IPS-NIHi11 (cell line): ENCODE measurements at places on chromosomes 16 and 17.

GRCh38 chr16:2956579-2956956, 7.5 kb upstream of the KREMEN2 start:
- no peak for DNase-seq

DNA sequence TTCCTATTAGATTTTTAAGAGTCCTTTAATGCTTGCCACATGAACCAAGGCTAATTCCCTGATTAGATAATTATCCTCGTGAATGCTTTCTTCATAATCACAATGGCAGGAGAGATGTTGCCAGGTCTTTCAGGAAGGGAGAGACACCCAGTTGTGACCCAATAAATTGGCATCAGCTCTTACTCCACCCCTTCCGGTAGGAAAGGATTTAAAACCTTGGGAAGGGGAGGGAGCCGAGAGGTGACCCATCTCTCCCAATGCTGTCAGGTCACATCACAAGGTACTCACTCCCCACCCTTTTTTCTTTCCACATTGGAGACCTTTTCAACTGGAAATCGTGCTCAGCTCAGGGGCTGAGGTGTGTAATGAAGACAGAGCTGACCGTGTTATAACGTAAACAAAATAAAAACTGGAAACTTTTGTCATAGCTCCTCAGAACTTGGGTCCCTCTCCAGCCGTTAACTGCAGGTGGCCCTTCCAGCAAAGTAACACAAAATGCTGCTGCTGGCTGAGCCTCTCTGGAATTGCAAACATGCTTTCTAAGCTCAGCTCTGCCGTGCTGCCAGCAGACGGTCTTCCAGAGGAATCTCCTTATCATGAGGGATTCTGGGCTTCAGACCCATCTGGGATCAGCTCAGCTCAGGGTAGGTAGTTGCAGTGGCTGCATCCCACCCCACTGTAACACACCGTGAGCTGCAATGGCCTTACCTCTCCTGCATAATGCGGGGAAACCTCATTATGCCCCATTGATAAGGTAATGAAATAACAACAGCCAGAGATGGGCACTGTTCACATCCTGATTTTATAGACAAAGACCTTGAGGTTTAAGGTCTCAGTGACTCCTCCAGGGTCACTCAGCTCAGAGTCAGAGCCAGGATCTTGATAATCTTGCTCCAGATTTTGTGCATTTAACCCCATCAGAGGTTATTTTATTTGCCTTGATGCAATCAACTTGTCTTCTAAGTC, 15.6 kb downstream of the TMEM100 start:
- DNase-seq: no peak

DNA sequence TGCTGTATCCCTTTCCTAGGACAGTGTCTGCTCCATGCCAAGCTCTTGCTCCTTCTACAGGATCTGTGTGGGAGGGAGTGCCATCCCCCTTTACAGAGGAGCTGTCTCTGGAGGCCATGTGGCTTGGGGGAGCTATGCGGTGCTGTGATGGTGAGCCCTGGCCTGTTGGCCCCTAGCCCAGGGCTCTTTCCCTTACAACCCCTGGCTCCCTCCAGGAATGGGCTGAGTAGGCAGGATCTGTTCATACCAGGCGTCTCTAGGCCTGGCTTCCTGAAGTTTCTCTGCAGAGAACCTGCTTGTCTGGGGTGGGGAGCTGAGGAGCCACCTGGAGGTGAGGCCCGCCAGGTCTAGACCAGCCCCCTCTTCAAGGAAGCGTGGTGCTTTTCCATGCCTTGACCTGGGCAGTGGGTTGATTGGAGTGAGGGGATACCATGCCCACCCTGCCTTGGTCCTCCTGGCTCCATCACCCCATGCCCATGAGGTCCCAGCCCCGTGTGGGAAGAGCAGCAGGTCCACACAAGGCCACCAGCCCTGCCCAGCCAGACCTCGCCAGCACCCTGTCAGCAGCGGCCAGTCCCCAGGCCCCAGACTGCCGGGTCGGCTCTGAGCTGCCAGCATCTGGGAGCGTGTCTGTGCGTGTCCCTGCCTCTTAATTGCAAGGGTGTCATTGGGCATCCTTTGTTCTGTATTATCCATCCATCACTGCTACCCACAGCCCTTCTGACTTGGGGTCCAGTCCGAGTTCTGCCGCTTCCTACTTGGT, 14.7 kb downstream of the LLGL2 start:
- DNase-seq: peak; percentile 14

- no peak for DNase-seq
These were observed 100.2 kb upstream of the SDK2 start for GRCh38 chr17:73744411-73744810.

DNA sequence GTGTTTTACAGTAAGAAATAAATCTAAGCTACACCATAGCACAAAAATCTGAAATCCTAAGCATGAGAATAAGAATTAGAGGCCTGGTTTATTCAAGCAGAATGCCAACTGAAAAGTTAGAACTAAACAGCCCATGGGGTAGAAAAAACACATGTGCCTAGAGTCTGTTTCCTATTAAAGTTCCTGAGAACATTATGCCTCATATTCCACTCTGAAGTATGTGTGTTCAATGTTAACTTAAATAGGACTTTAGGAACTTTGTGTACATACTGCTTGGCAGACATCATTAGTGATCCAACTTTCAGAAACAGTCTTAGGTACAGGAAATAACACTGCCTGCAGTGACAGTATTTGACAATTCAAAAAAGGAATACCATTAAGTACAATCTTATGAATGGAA, 18.2 kb downstream of the HEATR6 start:
- DNase-seq: no peak

- no peak for DNase-seq
These were observed 177.4 kb downstream of the FTO start for GRCh38 chr16:53881371-53881770.

GRCh38 chr17:78873519-78874340, 29.3 kb downstream of the CEP295NL start:
- no peak for DNase-seq

- DNase-seq: no peak
These were observed 71.5 kb downstream of the WWP2 start for GRCh38 chr16:69833357-69834282.

GRCh38 chr16:69318911-69319289, 7.8 kb downstream of the VPS4A start:
- no peak for DNase-seq

GRCh38 chr17:82458885-82459424, 414 bp downstream of the NARF start:
- peak; percentile 48 for DNase-seq

DNA sequence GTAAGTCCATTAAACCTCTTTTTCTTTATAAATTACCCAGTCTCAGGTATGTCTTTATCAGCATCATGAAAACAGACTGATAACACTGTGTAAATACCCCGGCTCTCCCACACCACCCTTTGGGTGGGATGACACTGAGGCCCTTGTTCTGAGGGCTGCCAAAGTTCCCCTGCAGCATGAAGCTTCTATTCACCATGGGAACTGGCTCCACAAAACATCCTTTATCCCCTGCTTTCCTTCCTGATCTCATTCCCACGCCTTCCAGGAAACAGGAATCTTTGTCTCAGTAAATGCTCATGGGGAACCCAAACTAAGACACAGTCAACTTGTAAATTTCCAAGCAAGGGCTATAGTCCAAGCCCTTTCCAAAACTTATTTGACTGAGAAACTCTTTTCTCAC, 88.4 kb downstream of the ABCC12 start:
- DNase-seq: no peak

DNA sequence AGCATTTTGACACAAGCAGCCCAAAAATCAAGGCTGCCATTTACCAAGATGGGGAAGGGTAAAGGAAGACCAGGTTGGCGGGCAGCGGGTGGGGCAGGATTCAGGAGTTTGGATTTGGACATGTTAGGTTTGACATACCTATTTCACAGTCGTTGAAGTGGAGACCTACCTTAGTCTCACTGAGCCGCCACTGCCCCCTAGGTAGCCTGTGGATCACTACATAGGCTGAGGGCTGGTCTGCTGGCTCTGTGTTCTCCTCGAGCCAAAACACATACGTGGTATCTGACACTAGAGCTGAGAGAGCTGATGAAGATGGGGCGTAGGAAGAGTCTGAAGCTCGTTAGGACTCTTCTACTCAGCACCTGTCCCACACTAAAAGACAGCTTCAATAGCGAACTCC, 115.1 kb downstream of the HIC1 start:
- peak; percentile 42 for DNase-seq

DNA sequence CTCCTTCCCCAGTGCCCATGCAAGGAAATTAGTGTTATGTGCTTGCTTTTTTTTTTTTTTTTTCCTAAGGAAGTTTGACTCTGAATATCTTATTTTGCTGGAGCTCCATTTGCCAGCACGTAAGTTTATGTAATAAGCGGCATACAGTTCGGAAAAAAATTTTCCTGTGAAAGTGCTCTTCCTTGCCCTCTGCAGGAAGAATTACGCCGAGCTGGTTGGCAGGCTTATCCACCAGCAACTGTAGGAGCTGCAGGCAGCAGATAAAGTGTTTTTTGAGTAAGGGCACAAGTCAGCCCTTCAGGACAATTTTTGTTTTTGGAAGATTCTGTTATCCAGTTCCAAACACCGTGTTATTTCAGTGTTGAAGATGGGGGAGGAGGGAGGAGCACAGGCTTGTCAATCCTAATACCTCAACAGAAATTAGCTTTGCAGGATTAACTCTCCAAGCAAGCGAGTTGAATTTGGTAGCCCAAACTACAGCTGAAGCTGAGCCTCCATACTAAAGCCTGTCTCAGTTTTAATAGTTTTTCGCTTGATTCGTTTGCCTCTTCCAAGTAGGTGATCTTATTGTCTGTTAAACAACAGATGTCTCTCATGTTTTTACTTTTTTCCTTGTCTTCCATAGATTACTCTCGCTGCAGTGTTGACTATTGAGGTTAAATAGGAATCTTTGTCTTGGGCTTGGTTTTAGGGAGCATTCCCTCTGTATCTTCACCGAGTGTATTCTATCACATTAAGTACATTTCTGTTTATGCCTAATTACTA, 1.1 kb downstream of the SPECC1 start:
- DNase-seq: peak; percentile 26

DNA sequence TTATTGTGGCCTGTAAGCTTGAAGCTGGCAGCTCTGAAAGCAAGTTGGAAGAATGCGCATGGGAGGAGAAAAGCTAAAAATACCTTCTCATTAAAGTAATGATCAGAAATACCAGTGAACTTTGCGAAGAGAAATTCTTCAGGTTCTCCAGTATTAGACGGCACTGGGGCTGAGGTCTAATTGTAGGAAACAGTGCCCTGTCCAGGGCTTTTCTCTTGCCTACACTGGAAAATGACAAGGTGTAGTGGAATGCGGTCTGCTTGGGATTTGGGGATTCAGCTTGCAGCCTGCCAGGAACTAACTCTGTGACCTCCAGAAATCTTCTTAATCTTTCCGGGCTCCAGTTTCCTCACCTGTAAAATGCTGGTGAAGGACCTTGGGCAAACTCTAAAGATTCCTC, 53.3 kb upstream of the KCNJ16 start:
- DNase-seq: no peak

- DNase-seq: no peak
These were observed 43.2 kb downstream of the RNF213 start for GRCh38 chr17:80303824-80304223.

DNA sequence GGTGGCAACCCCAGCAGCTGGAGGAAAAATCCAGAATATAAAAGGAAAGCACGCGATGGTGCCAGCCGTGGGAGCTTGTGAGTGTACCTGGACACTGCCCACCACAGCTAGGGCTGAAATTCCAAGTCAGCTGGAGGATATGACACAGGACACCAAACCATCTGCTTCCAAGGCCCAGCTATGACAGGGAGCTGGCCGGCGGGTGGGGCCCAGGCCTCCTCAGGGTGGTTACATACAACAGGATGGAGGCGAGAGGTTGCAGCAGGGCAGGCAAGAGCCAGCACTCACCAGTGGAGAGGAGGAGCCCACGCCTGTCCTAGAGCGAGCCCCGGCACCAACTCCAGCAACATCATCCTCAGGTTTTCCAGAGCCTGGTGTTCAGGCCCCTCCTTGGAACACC, 163.2 kb upstream of the RPL38 start:
- no peak for DNase-seq

GRCh38 chr16:5071681-5072333, at the start of gene ALG1:
ALG1 (plus strand) TSS chr16:5071843; CDS start chr16:5071850, 7 bp downstream.
- peak; percentile 97 for DNase-seq

DNA sequence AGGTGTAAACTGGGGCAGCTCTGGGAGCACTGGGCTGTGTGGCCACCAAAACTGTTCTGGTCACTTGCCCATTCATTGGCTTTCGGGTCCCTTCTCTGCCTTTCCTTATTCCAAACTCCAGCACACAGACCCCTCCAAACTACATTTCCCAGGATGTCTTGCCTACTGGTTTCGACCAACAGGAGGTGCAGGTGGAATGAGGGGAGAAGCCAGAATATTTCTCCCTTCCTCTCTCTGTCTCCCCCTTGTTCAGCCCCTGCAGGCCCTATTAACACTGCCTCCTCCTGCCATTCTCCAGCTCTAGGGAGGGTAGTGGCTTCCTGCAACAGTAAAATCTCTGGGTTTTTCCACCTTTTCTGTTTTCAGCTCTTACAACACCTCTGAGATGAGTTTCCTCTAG, 13.2 kb upstream of the NAGPA start:
- DNase-seq: no peak

GRCh38 chr16:53080345-53081031, 25.7 kb downstream of the CHD9 start:
- DNase-seq: peak; percentile 47

GRCh38 chr17:30782206-30782605, 42.3 kb downstream of the CRLF3 start:
- DNase-seq: no peak

DNA sequence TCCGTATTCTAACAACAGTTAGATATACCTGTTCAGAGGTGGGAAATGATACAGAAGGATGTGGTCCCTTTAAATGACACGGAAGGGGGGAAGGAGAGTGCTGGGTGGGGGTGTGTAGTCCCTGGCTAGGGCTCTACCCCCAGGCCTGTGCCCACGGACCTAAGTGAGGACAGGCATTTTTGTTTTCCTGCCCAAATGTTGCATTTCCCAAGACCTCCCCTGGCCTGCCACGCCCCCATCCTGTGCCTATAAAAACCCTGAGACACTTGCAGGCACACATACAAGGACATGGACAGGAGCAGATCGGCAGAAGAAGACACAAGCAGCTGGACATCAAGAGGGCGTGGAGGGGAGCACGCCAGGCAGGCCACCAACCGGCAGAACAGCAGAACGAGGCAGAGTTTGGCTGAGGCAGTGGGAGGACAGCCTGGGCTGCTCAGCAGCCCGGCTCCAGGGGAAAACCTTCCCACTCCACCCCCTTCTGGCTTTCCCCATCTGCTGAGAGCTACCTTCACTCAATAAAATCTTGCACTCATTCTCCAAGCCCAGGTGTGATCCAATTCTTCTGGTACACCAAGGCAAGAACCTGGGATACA, 13.3 kb upstream of the MPP2 start:
- no peak for DNase-seq

DNA sequence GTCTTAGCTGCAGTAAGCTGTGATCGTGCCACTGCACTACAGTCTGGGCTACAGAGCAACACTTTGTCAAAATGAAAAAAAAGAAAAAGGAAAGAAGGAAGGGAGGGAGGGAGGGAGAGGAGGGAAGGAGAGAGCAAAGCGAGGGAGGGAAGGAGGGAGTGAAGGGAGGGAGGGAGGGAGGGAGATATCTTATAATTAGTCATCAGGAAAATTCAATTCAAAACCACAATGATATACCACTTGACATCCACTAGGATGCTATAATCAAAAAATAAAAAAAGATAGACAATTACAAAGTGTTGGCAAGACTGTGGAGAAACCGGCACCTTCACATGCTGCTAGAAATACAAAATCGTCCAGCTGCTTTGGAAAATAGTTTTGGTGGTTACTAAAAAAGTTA, 93.8 kb downstream of the CDC27 start:
- no peak for DNase-seq

GRCh38 chr17:68377771-68378267, 79.5 kb downstream of the WIPI1 start:
- no peak for DNase-seq
